Activated CD8-positive, alpha-beta memory T cell treated with anti-CD3 and anti-CD28 coated beads for 48 hours (primary cell): ENCODE measurements at places on chromosomes 6 and 20.

DNA sequence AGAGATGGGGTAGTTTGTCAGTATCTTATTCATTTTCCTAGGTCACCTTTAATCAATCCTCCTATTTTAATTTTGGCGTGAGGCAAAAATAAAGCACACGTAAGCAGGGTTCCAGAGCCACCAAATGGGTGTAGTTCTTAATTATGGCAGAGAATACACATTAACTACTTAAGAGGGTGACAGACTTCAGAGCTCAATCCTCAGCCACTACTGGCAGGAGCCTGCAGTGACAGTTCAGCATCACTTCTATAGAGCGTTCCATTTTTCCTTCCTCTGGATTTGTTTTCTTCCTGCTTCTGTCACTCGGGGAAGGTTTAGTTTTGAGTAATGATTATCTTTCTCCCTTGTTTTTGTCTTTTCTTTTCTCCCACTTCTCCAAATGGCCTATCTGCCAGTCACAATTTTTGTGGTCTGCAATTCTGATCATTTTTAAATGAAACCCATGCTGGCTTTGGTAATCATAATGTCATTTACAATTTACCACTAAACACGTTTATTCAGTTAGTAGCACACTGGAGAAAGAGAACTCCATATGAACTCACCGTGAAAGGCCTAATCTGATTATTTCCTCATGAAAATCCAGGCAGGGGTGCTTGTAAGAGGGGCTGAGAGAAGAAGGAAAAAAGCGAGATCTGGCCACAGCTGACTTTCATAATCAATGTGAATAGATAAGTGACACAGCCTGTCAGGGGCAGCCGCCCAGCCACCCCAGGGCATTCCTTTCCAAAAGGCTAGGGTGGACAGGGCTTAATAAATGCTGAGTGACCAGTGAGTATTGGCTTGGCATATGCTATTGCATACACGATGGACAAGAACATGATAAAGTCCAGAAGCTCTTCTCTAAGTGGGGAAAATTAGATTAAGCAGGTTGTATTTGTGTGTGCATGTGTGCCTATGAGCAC, 412.1 kb downstream of the PKHD1 start:
- DNase-seq: no peak

DNA sequence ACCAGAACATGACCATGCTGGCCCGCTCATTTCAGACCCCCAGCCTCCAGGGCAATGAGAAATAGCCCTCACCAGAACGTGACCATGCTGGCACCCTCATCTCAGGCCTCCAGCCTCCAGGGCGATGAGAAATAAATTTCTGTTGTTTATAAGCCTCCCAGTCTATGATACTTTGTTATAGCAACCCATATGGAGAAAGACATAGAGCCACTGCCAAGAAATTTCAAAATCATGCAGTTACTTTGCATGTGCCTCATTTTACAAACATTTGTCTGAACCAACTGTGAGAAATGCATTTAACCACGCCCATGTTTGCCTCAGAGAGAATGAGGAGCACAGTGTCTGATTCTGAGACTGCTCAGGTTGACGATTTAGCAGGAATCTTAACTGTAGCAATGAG, 15.5 kb downstream of the CYP39A1 start:
- DNase-seq: no peak

DNA sequence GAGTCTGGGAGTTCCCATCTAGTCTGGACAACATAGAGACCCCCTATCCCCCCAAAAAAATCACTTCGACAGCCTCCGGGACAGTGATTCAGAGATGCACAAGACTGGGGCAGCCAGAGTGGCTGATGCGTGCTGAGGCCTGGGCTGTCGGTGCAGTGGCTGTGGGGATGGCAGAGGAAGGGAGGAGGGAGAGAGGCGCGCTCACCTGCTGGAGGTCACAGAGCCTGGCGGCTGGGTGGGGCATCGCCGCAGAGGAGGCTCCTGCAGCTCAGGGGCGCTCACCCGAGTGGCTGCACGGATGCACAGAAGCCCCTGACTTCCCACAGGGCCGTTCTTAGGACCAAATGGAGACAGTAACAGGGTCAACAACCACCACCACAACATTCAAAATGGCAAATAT, 182.8 kb downstream of the SMOC2 start:
- DNase-seq: no peak

DNA sequence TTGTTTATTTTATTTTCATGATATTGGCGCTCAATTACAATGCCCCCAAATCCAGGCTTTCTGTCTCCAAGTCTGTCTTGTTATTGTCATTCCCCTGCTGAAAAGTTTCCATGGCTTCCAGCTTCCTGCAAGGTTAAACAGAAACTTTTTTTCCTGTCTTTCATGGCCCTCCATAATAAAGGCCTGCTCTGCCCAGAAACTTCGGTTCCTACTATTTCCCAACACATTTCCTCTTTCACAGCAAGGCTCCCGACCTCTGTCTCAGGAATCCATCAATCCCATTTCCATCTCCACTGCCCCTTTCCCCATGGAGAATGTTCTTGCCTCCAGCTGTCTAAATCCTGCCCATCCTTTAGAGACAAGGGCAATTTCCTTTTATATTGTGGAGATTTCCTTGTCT, 365.2 kb upstream of the JARID2 start:
- no peak for DNase-seq

DNA sequence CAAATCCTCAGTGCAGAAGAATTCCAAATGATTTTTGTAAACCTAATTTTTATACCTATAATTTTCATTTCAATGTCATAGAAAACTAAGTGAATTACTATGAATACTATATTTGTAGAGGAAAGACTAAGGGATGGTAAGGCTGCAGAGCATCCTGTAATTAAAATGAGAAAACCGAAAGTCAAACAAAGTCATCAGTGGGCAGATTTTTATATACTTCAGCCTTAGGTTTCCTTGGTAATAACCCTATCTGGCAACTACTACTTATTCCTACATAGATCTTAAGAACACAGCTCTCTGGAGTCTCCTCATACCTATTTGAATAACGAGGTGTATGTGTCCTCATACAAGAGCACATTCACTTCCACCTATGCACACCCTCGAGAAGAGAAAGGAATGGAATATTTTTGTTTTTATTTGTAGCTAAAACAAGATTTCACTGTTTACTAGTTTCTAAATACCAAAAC, 117.9 kb upstream of the SGK1 start:
- DNase-seq: no peak

GRCh38 chr6:119060255-119060907, 18.1 kb downstream of the FAM184A start:
- DNase-seq: no peak
